ENCODE measurements at places on chromosomes 12 and 14.

DNA sequence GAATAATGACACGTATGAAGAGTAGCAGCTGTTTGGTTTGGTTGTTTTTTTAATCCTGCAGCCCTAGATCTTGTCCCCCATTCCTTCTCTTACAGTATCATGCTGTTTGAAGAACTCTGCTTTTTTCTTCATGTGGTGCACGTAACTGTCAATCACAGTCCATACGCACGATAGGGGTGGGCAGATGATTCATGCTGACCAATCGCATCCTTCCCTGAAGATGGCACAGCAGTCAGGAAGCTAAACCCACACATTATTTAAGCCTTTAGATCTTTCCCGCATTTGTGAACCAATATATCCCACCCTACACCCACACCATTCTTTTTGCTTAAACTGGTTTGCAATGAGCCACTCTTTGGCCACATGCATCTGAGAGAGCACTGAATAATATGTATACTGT lies 158.9 kb upstream of the PLEKHA5 start:
- no peak for DNase-seq

DNA sequence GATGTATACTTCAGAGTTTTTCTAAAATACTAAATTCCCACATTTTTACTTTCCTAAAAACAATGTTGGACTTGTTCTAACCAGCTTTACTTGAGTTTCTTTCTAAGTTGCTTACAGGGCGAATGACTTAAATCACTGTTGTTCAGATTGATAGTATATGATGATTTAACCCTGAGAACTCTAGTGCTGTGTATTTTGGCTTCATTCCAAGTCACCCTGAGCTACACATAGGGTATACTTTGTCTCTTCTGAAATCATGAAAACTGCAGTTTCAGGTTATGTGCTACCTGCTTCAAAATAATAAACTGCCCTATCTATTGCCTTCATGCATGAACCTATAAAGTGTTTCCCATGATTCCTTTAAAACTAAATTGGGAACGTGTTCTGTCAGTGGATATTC lies 162.5 kb upstream of the PDE3A start:
- no peak for DNase-seq

- DNase-seq = no peak
Observed at GRCh38 chr14:33679461-33680225, 271.2 kb downstream of the EGLN3 start.

DNA sequence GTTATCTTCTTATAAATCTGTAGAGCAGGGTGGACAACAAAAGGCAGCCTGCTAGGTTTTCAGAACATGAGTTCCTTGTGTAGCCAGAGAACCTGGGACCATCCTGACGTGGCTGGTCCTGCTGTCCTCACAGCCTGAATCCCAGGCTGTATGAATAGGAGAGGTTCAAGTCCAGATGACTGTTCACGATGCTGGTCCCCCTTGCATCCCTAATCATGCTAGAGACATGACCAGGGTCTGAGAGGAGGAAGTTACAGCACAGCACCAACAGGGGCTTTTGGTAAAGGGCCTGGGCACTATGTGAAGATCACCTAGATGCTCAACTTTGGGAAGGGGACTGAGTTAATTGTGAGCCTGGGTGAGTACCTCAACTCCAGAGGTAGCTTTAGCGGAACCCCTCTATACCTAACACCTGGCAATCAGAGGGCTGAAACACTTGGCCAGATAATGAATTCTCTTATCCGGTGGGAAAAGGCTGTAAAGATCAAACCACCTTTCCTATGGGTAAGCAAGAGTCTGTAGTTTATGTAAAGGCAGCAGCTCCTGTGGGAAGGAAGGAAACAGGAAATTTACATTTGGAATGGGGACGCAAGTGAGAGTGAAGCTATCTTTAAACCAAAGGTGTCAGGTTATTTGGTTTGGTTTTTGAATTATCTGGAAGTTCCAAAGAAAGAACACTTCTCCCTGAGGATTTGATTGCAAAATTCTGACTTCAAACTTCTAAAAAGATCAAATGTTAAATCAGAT lies 112.8 kb downstream of the DAD1 start:
- DNase-seq = no peak

- DNase-seq = no peak
Observed at GRCh38 chr12:42442311-42442759, 116.4 kb downstream of the PPHLN1 start.

DNA sequence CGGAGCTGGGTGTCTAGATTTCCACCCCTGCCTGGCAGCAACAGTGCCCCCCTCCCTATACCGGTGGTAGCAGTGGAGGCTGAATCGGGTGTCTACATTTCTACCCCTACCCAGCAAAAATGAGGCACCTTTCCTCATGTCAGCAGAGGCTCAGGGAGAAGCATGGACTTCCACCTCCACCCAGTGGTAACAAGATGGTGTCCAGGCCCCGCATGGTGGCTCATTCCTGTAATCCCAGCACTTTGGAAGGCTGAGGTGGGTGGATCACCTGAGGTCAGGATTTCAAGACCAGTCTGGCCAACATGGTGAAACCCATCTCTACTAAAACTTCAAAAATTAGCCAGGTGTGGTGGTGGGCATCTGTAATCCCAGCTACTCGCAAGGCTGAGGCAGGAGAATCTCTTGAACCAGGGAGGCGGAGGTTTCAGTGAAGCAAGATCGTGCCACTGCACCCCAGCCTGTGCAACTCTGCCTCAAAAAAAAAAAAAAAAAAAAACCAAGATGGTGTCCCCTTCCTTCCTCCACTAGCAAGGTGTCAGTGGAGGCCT lies 35.5 kb upstream of the OR5AU1 start:
- DNase-seq = no peak

- peak; percentile 13 for DNase-seq
Observed at GRCh38 chr12:51926718-51927117, 19.4 kb downstream of the ACVRL1 start.

- no peak for DNase-seq
Observed at GRCh38 chr12:49365542-49365941, 1.7 kb upstream of the SPATS2 start.

DNA sequence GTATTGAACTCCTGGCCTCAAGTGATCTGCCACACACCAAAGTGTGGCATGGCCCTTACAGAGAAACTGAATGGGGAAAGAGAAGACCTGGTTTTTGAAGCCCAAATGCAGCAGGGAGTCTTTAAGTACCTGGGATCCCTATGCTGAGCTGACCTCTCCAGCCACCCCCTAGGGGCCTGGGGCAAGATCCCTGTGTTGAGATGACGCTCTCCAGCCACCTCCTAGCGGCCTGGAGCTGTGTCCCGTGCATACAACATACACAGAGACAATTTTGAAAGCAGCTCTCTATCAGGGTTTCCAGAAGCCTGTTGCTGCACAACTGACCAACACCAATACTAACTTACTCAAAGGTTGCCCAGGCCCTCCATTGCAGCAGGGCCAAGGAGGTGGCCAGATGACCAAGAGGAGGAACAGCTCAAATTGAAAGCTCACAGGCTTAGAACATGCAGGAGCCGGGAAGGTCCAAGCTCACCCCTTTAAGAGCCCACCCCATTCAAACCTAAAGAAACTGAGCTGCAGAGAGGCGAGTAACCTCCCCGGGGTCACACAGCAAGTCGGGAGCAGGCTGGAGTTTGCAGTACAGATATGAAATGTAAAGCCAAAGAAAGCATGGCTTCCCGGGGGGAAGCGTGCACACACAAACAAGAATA lies 31.5 kb downstream of the TTC7B start:
- no peak for DNase-seq

- no peak for DNase-seq
Observed at GRCh38 chr14:22221508-22221907, 367.5 kb downstream of the DAD1 start.

- DNase-seq = no peak
Observed at GRCh38 chr14:73238424-73238852, 1.1 kb downstream of the PAPLN start.

GRCh38 chr12:131363841-131364495 lies 346.9 kb upstream of the SFSWAP start:
- no peak for DNase-seq

DNA sequence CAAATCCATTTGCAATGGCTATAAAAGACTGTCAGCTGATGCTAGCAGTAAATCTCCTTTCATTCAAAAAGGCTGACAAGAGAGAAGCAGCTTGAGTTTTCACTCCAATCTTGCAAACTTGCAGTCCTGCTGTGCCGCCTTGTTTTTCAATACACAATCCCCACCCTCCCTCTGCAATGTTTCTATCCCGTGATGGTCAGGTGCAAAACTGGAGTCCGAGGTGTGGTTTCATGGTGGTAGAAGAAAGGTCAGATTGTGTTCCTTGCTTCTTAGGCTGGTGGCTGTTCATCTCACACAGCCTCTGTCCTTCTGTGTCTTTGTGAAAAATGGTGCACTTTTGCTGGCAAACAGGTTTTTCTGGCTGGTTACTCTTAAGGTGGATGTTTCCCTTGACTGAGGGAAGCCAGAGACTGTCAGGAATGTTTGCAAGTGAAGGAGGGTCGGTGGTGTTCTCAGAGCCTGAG lies 27.7 kb upstream of the TBX3 start:
- no peak for DNase-seq

GRCh38 chr12:2198005-2198501 lies 145.3 kb downstream of the CACNA1C start:
- DNase-seq = no peak

GRCh38 chr12:91185421-91185820 lies 2.8 kb upstream of the DCN start:
- no peak for DNase-seq

DNA sequence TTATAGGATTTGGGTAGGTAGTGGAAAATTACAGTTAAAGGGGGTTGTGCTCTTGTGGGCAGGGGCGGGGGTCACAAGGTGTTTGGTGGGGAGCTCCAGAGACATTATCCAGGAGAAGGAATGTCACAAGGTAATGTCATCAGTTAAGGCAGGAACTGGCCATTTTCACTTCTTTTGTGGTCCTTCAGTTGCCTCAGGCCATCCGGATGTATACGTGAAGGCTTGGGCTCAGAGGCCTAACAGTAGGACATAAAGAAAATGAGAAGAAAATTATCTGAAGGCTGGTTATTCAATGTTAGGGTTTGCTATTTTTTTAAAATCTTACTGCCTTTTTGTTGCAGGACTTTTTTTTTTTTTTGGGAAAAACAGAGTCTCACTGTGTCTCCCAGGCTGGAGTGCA lies 2.5 kb upstream of the PSEN1 start:
- DNase-seq = no peak

- DNase-seq = no peak
Observed at GRCh38 chr14:90556012-90556477, 159.2 kb downstream of the CALM1 start.

- no peak for DNase-seq
Observed at GRCh38 chr12:80937391-80938238, at the start of gene LIN7A. Gene LIN7A (minus strand): TSS chr12:80937934. CDS start chr12:80937722, 212 bp downstream.

DNA sequence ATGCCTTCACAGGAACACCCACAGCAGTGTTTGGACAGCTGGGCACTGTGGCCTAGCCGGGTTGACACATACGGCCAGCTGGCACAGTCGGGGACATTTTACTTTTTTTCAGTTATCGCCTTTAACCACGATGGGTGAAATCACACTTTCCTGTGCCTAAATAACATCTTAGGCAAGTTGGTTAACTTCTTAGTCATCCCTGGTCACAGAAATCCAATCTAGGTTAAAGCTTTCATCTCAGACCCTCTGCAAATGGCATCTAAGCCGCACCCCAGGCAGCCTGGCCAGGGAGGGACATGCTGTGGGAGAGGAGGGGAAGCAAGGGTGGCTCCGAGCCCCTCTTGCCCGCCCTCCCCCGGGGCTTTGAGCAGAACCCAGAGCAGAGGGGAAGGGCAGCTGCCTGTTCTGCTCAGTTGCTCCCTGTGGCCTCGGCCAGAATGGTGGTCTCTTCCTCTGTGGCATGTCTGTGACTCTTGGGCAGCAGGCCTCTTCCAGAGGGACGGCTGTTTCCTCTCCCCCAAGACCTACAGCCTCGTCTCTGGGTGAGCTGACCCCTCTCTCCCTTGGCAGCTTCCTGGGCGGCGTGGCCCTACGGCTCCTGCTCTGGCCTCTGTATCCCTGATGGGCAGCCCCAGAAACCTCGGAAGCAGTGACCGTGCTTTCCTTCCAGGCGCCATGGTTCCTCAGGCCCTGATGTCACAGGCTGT lies 85.4 kb upstream of the DYNC1H1 start:
- no peak for DNase-seq

DNA sequence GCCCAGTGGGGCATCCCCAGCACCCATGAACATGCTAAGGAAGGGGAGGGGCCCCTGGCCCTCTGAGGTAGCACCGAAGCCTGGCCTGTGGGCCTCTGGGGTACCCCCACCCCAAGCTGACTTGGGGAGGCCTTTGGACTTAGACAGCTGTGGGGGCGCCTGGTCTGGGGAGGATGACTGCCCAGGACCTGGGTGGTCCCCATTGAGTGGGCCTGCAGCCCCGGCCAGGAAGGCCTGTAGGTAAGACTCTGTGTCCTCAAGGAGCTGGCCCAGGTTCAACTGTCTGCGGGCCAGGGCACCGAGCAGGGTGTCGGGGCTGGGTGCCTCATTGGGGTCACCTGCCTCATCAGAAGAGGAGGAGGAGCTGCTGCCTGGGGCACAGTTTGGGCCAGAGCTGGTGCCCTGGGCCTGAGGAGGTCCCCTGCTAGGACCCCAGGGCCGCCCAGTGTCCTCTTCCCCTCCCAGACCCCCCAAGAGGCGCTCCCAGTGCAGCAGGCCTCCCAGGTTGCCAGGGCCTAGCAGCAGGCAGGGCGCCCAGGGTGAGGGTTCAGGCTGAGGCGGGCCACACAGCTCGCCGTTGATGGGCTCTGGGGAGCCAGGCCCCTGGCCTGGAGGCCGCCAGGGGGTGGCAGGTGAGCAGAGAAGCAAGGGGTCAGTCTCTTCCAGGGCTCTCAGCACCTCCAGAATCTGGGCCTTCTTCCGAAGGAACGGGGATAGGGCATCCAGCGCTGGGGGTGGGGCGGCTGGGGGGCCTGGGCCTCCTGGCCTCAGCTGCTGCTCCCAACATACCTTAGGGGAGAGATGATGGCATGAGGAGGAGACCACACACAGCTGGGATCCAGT lies 31.4 kb downstream of the NCKAP5L start:
- no peak for DNase-seq

DNA sequence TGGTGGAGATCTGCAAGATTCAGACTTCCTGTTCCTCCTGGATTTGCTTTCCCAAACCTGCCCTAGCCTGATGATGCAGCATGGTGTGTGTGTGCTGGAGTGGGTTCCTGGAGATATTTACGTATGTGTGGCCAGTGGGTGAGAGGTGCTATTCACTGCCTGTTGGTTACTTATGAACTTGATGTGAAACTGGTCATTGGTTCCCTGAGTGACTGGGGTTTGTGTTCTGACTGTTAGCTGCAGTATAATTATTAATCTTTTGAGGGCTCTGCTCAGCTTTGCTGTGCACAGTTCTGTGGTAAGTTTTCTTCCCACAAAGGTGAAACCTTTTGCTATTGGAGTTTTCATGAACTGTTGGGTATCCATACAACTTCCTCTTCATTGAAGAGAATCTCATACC lies 541.8 kb upstream of the FBXO33 start:
- DNase-seq = no peak

DNA sequence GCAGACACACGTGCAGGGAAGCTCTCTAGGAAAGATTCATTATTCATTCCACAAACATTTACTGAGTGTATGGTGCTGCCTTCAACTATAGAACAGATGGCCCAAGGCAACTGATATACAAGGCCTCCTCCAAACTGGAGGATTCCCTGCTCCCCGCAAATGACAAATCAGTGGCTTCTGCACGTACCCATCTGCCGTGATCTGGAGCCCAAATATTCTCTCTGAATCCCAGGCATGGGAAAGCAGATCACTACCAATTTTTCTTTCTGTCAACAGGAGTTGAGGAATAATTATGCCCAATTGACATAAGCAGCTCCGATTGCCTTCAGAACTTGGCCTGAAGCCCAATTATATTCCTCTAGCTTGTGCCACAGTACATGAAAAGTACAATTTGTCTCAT lies 174.2 kb upstream of the CCDC196 start:
- no peak for DNase-seq
